Kidney (tissue), 22 donors: ENCODE measurements at places on chromosomes 3 and 15.
A peak's percentile ranks its signal among the peaks of the same experiment; 100 is the strongest.

DNA sequence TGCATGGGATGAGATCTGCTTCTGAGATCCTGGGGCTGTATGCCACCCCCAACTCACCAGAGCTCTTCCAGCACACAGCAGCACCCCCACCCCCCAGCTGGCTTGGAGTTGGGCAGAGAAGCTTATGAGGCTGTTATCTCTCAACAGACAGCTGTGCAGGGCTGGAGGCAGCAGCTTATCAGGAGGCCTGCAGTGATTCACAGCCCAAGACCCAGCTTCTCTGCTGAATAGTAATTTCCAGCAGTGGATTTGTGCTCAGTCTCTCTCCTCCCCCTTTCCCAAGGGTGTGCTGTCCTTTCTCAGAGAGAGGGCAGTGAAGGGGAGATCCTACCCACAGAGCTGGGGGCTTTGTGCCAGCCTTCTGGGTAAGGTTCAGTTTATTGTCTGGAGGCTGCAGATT, 2.1 kb downstream of the RPP25 start:
- DNase-seq, result peak; percentile 81

DNA sequence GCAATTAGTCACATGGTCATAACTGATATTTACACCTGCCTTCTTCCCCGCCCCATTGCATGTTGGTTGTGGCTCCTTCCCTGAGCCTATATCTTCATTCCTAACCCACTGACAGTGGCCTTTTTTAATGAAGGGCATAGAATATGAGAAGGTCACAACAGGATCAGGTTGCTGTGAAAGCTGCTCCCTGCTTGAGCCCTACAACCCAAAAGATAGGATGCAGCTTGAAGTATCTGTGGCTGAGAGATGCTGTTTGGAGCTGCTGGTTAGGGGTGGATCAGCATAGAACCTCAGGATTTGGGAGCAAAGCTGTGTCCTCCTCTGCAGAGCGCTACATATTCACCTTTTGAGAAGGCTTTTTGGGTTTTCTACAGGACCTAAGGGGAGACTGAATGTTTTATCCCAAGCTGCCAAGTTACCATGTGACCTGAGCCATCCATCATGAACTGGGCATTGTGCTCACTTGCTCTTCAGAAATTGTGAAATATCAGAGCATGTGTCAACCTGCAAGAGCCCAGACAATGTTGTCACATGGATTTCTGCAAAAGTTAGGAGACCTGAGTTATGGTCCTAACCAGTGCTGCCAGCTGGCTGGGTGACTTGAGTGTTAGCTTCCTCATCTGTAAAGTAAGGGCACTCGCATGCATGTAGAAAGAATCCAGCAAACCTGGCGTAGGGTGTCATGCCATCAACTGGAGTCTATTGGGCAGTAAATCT, 49.8 kb upstream of the ARL8B start:
- DNase-seq, result no peak

DNA sequence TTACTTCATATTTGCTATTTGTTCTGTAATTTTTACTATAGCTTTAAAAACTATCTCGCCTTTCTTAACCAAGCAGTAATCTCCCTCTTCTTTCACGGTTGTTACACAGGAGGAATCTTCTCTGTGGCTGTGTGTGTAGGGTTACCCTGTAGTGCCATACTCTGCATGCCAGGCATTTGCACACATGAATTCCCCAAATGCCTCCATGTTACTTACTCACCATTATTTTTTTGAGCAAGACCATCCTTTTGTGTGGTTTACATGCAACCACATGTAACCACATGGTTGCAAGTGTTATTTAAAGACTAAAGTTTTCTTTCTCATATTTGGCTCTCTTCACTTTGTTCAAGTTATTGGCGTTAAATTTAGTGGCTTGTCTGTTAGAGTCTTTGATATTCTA, 45.5 kb downstream of the HPS3 start:
- DNase-seq, result no peak

DNA sequence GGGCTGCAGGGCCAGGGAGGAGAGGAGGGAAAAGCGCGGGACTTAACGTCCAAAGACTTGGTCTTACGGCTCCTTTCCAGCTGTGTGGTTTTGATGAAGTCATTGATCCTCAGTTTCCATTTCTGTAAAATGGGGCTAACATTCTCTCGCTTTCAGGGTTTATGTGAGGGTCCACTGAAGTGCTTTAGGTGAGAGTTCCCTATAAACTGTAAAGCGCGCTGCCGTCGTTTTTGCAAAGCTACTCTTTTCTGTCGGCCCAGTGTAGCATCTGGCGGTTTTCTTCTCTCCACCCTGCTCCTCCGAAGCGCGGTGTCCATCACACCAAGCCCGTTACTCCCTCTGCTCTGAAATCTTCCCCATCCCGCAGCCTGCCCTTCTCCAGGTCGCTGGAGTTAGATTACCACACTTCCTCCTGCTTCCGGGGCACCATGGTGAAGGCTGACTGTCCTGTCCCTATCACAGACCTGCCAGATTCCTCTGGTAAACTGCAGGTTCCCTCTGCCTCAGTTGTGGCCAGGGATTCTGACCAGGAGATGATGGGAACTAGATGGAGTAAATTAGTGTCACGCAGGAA, 702 bp upstream of the DNAJC17 start:
- no peak for DNase-seq

- DNase-seq, result no peak
These were observed 1.4 kb downstream of the B4GALT4 start for GRCh38 chr3:119239206-119239820.

DNA sequence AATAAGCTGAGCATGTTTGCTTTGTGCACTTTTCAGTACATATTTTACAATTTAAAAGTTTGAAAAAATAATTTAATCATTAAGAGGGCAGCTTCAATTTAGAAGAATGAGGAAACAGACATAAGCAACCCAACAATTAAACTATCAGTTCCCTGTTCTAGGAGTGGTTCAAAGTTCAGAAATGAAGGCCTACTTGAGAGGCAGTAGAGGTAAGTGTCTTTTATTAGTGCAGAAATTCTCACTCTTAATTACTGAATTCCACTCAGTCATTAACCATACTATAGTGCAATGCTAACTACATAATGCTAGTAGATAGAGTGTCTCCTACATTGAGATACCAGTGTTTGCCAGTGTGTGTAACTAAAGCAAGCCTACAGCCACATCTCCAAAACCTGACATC, 73.1 kb downstream of the TNIK start:
- no peak for DNase-seq

- DNase-seq, result no peak
These were observed 630 bp downstream of the KIF15 start for GRCh38 chr3:44762170-44762677.

DNA sequence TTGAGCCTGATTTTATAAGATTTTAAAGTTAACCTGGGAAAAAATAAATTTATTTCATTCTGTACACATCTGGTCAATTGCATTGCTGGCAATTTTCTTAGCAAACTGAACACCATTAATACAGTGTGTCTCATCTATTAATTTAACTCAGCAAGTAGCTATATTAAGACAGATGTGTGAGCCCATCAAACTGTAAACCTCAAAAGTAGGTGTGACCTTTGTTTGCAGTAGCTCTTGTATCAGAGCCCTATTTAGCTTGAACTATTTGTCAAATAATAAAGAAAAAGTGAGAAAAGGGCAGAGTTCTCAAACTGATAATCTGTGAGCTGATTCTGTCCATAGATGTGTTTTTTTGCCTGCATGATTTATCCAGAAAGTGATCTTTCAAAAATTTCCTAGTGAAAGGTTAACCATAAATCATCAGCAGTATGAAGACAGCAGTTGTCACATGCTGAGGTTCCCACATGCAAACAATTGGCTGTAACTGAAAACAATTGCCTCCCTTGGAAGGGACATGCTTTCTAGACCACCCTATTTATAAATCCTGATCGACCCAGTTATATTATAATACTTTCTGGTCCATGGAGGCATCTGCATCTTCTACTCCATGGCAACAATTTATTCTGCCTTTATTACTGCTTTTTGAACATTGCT, 646.5 kb downstream of the NSUN3 start:
- DNase-seq, result no peak

DNA sequence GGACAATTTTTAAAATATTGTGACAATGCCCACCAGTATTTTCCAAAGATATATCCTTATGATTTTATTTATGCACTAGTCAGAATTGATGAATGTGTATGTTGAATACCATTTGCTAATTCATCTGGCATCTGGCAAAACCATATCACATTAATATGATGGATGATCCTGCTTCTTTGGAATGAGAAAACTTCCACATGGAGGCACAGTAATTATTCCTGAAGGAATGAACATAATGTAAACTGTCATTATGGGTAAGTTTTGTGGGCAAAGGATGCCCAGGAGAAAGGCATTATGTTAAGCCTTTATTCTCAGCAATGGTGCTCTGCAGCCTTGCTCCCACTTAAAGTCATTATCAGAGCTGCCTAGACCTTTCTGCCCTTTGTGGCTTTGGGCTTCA, 113.0 kb upstream of the MME start:
- DNase-seq, result no peak

- no peak for DNase-seq
These were observed 22.6 kb downstream of the ZNF80 start for GRCh38 chr3:114214542-114215341.

DNA sequence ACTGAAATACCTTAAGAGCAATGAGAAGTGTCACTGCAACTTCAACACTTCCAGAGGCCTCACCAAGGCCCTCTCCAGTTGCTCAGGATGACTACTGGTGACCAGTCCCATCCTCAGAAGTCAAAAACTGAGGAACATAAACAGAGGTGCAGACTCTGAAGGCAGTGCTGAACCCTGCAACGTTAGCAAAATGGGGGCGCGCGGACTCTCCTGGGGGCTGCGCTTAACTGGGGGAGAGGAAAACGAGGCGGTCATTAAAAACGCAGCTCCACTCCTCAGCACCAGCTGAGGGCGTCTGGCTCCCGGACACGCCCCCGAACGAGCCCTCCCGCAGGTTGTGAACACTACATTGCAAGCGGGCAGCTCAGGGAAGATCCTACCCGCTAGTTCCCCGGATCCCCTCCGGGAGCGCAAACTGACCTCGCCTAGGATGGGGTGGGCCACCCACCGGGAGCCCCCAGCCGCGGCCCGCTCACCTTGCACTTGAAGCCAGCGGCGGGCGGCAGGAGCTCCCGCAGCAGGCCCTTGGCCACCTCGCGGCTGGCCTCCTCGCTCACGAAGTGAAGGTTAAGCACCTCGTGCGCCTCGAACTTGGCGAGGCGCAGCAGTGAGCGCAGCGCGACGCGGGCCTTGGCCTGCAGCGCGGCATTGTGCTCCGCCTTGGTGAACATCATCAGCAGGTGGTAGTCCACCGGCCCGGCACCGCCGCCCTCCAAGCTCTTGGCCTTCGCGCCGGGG, 711 bp downstream of the XXYLT1 start:
- peak; percentile 90 for DNase-seq

DNA sequence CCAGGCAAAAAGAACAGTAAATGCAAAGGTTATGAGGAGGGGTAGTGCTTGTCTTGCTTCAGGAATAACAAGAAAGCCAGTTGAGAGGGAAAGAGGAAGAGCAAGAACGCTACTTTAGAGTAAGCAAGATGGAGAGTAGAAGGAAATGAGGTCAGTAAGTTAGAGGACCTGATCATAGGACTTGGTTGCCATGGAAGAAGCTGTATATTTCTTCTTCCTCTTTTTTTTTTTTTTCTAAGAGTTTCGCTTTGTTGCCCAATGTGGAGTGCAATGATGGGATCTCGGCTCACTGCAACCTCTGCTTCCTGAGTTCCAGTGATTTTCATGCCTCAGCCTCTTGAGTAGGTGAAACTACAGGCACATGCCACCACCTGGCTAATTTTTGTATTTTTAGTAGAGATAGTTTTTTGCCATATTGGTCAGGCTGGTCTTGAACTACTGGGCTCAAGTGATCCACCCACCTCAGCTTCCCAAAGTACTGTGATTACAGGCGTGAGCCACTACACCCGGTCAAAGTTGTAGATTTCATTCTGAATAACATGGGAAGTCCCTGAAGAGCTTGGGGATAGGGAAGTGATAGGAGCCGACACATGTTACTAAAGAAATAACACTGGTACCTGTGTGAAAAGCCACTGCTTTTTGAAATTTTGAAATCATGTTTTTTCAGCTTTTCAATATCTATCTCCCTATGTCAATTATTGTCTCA, 527.9 kb upstream of the NAALADL2 start:
- DNase-seq, result no peak

DNA sequence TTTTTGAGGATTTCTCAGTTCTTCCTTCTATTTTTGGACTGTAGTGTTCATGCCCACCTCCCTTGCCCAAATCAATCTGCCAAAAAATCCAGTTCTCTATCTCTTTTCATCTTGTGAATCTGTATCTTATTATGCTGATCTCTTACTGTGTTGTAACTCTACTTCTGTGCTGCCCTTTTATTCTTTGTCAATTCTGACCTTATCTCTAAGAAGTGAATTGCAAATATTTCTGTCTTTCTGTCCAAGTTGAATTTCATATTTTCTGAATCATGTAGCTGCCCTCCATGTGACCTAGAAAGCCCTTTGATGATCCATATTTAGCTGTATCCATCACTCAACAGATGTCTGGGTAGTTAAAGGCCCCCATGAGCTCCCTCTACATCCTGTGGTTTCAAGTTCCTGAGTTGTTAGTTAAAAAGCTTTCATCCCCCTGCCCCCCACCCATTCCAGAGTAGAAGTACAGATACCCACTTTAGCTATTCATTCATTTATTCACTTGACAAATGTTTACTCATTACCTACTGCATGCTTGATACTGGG, 33.6 kb upstream of the ETV5 start:
- no peak for DNase-seq

DNA sequence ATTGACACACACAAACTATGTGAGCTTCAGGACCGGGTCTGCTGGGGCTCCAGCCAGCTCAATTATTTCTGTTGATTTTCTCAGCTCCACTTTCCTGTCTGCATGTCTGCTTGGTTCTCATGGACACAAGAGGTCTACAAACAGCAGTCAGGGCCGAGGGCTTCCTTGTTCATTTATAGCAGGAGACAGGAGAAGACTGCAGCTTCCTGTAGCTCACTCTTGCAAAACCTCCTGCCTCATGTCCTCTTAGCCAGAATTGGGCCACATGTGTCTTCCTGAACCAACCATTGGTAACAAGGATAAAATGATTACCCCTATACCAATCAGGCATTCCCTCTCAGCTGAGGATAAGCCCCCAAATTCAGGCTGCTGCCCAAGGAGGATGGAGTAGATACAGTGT, 182.8 kb downstream of the TLE3 start:
- DNase-seq, result no peak

DNA sequence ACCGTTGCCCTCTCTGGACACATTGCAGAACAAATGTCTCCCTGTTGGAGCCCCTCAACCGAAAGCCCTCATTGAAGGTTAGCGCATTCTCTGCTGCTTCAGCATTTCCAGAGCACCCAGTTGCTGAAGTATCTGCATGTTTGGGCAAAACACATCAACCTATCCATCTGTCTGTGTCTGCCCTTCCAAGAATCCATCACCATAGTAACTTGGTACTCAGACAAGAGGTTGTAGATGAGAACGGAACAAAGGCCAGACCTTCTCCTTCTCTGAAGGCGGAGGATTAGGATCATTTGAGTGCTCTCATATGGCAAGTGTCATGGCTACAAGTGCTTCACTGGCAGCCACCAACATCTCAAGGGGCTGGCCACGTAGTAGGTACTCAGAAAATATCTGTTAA, 23.1 kb upstream of the RHO start:
- no peak for DNase-seq
